ENCODE measurements at places on chromosomes 12 and 14.

GRCh38 chr14:103714063-103714724 lies 1.1 kb downstream of the XRCC3 start:
- DNase-seq: no peak

GRCh38 chr14:53655080-53655785 lies 301.4 kb downstream of the BMP4 start:
- no peak for DNase-seq

DNA sequence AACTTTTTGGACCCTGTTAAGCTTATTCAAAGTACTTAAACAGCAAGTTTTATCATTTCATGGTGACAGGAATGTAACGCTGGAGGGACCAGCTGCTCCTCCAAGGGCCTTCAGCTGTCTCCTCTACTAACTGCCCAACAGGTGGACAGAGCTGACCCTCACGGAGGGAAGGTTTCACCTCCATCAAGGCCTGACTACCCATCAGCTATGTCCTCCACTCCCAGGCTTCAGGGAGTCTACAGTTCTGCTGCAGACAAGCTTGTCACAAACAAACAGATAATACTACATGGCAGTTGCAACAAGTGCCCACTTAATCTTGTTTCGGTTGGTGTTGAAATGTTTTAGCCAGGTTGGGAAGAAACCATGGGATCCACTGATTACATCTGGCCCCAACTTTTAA lies 175.1 kb downstream of the TTC7B start:
- no peak for DNase-seq

DNA sequence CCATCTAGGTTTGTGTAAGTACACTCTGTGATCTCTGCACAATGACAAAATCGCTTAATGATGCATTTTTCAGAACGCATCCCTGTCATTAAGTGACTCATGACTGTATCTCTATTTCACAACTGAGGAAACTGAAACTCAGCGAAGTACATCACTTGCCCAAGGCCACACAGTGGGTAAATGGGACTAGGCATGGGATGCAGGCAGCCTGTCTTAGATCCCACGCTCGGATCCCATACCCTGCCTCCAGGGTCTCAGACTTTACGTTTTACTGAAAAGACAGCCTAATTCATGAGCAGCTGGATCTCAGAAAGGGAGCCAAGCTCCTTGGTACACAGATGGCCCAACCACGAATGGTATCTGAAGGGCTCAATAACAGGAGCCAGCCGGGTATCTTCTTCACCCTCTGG lies 2.4 kb upstream of the MLEC start:
- no peak for DNase-seq

GRCh38 chr14:105498430-105499255 lies 7.6 kb downstream of the TEDC1 start:
- no peak for DNase-seq

GRCh38 chr12:120705618-120706017 lies 4.6 kb upstream of the UNC119B start:
- no peak for DNase-seq

DNA sequence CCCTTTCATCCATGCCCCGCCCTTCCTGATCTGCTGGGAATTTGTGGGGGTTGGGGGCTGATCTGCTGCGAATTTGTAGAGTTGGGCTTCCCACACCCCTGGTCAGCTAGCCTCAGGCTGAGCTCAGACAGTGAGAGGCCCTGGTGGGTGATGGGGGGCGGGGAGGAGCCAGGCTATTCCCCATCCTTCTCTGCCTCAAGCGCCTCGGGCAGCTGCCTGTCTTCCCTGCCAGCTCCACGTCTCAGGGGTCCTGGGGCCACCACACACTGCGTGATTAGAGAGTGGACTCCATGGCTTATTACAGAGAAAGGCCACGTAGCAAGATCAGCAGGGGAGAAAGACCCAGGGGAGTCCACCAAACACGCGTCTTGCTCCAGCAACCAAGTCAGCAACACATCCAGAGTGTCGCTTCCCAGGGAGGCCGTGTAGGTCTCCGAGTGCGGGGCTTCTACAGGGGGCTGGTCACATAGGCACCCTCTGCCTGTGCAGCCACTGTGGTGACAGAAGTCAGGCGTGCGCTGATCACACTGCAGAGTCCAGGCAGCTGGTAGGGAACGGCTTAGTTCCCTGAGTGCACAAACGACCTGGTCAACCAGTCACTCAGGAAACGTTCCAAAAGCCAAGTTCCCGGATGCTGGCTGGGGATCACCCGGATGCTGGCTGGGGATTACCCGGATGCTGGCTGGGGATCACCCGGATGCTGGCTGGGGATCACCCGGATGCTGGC lies 254.4 kb upstream of the SFSWAP start:
- no peak for DNase-seq

DNA sequence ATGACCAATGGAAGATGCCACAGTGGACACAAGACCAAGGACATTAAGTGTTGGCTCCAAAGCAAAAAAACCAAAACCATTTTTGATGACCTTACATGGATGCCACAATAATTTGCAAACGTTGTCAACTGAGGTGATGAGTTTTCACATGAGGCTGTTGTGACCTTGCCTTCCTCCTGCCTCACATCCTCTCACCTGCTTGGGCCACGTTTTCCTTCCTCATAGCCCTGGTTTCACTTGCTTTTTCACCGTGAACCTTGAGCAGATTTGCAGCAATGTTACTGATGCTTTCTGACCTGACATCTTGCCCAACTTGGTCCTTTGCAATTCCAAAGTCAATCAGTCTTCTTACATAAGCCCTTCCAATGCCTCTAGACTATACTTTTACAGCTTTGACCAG lies 3.7 kb downstream of the KRT6B start:
- DNase-seq: no peak

- DNase-seq: no peak
These were observed 84.5 kb downstream of the CCDC88C start for GRCh38 chr14:91332986-91333649.

DNA sequence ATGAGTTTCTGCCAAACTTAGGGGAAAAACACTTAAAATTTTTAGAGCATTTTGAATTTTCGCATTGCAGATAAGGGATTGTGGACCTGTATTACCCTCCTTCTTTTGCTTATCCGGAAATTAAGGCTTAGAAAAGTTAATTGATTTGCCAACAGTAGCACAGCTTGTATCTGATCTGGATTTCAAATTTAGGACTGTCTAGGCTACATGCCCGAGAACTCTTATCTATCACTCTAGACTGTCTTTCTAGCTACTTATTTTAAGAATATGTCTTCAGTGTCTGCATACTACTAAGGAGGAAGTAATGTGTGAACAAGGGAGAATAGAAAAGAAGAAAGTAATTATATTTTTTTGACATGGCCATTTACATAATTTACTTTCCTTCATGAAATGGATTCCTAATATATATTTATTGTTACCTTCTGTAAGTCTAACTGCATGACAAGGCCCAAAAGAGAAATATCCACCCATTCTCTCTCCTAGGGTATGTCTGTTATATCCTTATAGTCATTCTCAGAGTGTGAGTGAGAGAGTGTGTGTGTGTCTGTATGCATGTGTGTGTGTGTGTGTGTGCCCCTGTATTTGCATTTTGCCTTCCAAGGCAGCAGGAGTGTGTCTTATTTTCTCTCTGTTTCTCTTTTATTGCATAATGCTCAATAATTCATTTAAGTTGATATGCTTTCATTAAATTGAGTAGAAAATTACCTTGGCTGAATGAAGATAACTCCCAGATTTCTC lies 132.1 kb downstream of the SLC5A8 start:
- no peak for DNase-seq

GRCh38 chr14:99360774-99361595 lies 89.0 kb upstream of the BCL11B start:
- DNase-seq: no peak

- no peak for DNase-seq
These were observed 172.7 kb upstream of the C14orf180 start for GRCh38 chr14:104406831-104407230.

DNA sequence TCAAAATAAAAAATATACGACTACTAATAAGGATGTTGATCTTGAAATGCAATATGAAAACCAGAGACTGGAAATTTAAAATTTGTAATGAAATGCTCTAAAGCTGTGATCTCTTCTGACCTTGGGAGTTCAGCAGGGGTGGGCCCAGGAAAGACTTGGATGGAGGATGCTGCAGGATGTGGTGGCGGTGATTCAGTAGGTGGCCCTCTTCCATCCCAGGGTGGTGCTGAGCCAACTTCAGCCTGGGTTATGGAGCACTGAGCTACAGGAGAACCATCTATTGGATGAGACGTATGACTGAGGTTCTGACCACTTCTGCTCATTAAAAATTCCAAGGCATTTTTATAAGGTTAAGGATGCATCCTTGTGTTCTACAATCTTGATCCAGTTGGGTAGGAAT lies 6.9 kb upstream of the PDE3A start:
- DNase-seq: no peak

DNA sequence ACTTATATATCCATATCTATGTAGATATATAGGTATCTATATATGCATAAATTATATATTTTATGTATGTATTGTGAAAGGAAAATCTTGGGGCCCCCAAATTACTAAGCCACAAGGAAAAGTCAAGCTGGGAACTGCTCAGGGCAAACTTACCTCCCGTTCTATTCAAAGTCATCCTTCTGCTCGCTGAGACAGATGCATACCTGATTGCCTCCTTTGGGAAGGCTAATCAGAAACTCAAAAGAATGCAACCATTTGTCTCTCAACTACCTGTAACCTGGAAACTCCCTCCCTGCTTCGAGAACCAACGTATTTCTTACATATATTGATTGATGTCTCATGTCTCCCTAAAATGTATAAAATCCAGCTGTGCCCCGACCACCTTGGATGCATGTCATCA lies 58.8 kb upstream of the C14orf132 start:
- DNase-seq: no peak

- DNase-seq: no peak
These were observed 2.9 kb downstream of the SLC15A4 start for GRCh38 chr12:128820723-128821432.

- no peak for DNase-seq
These were observed 12.0 kb downstream of the C12orf43 start for GRCh38 chr12:121004253-121004815.

DNA sequence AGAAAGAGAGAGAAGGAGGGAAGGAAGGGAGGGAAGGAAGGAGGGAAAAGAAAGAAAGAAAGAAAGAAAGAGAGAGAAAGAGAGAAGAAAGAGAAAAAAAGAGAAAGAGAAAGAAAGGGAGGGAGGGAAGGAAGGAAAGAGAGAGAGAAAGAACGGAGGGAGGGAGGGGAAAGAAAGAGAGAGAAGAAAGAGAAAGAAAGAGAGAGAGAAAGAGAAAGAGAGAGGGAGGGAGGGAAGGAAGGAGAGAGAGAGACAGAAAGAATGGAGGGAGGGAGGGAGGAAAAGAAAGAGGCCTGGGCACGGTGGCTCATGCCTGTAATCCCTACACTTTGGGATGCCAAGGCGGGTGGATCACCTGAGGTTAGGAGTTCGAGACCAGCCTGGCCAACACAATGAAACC lies 5.1 kb upstream of the ANAPC5 start:
- DNase-seq: no peak

DNA sequence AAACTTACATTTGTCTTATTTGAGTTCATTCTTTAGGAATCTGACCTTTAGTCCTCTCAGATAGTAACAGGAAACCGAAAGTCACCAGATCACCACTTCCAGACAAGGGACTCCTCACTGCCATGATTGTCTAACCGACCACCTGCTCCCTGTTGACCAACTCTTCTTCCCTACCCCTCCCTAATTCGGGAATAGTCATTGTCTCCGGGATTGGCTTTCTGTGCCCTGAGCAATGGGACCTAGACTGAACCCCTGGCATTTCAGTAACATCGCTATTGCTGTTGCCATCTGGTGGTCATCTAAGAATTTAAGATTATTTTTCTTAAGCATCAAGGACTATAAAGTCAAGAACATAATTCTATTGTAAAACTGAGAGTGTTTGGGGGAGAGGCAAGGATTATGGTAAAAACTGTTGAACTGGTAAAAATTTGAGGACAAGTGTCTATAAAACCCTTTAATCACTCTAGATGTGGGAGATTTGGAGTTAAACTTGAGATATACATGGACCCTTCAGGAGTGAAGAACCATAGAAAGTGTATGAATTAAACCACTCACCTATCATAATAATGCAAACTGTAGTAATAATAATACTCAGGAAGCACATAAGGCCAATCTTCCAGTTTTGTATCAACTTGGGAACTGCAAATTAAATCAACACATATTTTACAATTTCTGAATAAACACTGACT lies 6.3 kb downstream of the CLEC2A start:
- DNase-seq: no peak

- DNase-seq: peak; percentile 70
These were observed 23.3 kb upstream of the EMP1 start for GRCh38 chr12:13173012-13173932.

DNA sequence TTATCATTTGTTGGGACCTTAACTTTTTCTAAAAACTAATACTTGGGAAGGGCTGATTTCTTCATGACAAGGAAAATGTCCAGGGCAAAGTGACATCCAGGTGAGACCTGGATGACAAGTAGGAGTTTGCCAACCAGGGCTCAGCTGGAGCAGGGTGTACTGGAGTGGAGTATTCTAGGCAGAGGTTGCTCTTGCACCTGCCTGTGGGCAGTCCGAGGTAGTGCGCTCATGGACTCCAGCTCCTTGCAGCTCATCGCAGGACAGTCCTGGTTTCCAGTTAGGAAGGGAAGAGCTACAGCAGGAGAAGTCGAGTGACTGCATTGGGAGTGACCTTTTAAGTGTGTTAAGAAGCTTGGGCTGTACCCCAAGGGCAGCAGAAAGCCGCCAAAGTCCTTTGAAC lies 175.9 kb downstream of the PELI2 start:
- DNase-seq: no peak

DNA sequence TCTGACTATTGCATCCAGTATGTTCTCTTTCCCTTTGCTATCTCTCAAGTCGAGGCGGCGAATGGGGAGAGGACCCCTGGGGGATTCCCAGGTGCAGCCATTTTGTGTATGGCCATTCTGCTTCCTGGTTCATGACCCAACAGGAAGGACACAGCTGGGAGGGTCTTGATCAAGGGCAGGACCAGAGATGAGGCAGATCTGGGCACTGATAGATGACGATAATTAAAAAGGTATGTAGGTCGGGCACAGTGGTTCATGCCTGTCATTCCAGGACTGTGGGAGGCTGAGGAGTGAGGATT lies 73.9 kb downstream of the EID3 start:
- no peak for DNase-seq

DNA sequence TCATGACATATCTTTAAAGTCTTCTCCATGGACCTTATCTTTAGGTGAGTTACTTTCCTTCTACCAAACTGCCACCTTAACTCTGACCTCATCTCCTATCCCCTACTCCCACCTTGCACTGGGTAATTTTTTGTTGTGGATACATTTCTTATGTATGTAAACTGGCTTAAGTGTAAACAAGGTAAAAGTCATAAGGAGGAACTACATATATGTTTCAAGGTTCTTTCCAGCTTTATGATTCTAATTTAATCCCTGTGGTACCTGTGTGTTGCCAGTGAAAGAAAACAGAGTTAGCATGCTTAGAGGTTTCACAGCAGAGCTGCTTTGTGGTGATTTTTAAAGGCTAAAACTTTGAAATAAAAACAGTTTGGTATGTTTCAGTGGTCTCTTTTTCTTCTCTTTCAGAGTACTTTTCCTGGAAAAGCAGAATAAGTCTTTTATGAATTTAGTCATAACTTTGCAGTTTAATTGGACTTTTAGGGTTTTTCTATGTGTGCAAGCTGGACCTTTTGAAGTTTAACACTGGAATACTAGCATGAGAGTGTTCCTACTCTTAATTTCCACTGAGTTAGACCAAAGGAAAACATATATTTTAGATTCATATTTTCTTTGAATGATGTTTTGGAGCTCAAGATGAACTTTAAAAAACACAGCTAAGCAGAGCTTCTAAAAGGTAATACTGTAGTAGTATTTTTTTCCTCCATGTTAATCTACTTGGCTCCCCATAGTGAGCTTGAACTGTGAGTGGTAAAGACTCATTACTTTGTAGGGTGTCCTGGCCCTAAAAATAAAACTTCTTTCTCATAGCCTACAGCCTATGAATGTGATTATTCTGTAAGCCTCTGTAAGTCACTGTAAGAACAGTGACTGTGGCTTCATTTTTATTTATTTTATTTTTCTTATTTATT lies 105.4 kb downstream of the FUT8 start:
- DNase-seq: no peak
